ENCODE measurements at places on chromosomes 3 and 15.

GRCh38 chr3:14811684-14812083, 7.1 kb upstream of the FGD5 start:
- DNase-seq, result no peak

GRCh38 chr15:27491666-27492621, 521.0 kb downstream of the GABRG3 start:
- DNase-seq, result no peak

GRCh38 chr3:102124282-102124681, 275.0 kb downstream of the NFKBIZ start:
- no peak for DNase-seq

DNA sequence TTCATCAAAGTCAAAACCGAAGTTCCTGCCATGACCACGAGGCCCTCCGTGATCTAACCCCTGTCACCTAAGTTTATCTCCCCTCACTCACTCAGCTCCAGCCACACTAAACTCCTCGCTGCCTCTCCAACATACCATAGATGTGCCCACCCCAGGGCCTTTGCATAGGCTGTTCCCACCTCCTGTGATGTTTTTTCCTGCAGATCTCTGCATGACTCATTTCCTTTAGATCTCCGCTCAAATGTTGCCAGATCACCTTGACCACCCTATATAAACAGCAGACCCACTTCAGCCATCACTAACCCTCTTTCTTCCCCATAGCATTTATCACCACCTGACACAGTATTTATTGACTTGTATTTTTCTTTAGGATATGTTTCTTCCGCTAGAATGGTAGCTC, 58.5 kb downstream of the HRH1 start:
- DNase-seq, result no peak

GRCh38 chr3:4588466-4588865, 95.3 kb downstream of the ITPR1 start:
- no peak for DNase-seq

GRCh38 chr15:90645873-90646575, 71.1 kb upstream of the BLM start:
- DNase-seq, result no peak

DNA sequence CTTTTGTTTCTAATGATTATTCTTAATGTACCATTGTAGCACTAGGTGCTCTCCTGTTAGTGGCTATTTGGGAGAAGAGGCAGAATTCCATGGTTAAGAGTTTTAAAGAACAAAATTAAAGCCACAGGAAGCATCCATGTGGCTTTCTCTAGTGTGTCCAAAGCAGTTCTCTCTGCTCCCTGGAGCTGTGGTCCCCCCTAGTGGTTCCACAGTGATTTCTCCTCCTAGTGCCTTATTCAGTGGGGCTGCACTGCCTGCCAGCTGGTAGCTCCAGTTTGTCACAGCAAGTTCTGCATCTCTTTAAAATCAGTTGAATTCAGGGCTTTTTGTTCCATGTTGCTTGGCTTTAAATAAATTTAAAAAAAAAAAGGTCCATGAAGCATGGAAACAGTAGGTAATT, 39.6 kb upstream of the FAM98B start:
- peak; percentile 31 for DNase-seq

DNA sequence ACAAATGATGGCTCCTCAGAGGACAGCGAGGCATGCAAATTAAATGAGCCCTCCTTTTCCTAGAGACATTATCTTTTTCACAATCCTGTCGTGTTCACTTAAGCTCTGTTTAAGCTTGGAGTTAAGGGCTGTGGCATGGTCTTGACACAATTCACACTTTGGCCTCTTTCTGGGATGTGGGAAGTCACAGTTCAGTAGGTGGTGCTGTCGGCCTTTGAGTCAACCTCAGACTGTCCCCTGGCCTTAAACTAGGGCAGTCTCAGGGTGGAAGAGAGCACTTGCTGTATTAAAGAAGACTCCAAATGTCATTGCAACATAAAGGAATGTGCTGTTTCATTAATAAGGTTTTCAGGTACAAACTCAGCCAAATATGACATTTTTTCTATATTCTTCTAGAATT, 351.0 kb downstream of the MCTP2 start:
- no peak for DNase-seq

- DNase-seq, result no peak
These were observed 22.3 kb downstream of the IFT80 start for GRCh38 chr3:160376681-160377080.

GRCh38 chr15:65056868-65057548, 10.8 kb downstream of the RASL12 start:
- DNase-seq, result no peak

DNA sequence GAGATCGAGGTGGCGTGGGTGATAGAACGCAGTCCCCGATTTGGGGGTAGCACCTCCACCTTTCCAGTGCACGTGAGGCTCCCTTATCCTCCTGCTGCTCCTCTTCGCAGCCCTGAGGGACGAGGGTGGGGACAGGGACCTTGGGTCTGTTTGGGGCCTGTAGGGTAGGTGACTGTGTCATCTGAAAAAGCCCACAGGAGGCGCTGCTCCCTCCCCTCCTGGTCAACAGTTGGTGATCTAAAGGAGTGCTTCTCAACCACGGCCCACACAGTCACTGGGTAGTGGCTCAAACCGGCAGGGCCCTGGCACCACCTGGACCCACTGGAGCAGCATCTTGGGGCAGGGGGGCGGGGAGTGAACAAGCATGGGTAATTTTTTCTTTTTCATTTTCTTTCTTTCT, 7.1 kb downstream of the LRRK1 start:
- no peak for DNase-seq

DNA sequence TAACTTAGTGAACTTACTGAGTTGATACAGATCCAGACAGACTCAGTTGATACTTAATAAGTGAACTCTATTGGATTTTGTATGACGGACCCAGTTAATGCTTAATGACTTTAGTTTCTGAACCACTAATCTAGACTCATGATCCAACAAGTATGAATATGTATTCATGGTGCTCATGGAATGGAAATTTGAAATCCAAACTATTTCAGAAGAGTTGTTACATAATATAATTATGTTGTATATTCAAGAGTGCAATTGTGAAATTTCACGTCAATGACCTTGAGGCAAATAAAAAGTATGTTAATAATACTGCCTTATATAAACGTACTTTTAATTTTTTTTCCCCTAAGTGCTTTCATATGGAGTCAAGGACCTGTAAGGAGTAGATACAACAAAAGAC, 78.8 kb downstream of the THRB start:
- no peak for DNase-seq

DNA sequence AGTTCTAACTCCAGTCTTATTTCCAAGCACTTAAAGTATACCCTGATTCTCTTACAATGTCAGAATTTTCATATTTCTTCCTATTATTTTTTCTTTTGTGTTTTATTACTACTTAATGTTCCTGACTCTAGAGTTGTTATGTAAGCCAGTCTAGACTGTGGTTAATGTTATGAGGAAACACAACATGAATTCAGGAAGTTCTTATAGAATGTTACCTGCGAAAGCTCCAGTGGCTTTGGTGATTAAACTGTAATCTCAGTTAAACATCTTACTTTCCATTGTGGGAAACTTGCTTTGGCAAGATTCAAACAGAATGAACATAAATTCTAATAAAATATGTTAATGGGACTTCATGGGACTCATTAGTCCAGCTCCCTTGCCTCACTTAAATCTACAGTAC, 36.6 kb upstream of the CHL1 start:
- DNase-seq, result no peak

DNA sequence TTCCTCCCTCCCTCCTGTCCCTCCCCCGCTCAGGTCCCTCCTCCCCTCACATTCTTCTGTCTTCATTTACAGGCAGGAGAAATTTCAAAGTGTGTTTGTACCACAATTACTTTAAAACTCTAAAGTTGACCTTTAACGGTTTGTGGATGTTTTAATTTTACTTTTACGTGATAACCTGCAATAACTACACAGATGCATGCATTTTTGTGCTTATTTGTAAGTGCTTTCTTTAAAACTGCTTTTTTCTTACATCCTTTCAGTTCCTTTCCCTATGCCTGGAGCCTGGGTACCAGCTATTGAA, 51.8 kb upstream of the CGNL1 start:
- DNase-seq, result no peak

GRCh38 chr3:195041871-195042742, 228.9 kb downstream of the XXYLT1 start:
- DNase-seq, result no peak

- no peak for DNase-seq
These were observed 500.5 kb downstream of the TBL1XR1 start for GRCh38 chr3:176696816-176697215.

- DNase-seq, result no peak
These were observed 44.6 kb upstream of the POLG start for GRCh38 chr15:89379251-89379695.

DNA sequence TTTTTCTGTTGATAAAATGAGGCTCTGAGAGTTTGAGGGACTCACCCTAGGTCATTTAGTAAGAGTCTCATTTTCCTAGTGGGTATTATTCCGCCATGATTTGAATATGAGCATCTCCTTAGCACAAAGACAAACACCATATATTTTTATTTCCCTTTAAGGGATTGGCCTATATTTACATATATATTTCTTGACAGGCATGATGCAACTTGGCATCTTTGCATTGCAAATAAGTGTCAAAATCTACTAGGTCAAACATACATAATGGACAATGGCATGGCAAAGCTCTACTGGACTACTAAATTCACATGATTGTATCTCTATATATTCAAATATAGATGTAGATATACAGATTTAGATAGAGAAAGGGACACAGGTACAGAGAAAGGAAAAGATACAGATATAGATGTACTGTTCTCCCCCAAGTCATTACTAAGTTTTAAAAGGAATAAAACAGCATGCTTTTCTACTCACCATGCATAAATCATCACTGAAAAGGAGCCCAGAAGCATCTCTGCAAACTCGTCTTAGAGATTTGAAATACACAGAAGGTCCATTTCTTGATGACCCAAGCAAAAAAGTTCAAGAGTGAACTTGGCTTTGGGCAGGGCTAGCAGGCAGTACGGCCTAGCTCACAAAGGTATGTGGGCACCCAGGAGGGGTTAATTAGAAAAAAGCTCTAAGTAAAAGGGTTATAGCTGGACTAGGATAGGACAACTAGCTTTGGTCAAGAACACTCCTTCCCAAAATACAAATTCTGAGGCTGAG, 495.8 kb downstream of the NTRK3 start:
- DNase-seq, result no peak

DNA sequence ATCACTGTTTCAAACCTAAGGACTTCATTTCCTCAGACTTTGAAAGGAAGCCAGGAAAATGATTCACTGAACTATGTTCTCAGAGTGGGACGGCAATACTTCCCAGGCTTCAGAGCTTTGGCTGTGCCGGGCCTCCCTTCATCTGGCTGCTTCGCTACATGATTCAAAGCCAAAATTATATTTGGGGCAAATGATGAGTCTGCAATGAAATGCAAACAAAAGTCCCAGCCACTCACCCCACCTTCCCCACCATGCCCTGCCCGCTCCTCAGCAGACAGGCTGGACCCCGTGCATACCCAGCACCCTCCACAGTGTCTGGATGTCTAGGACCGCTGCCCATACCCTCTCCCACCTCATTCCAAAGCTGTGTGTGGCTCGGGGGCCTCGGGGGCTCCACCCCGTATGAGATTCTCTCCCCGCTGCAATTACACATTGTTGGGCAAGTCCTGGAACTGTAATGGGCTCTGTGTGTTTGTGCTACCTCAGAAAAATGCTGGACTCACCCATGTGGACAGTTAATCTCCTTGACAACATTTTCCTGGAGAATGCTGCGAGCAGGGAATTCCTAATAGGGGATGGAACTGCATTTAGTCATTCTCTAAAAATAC, 32.2 kb downstream of the ATP10A start:
- DNase-seq, result no peak

- DNase-seq, result no peak
These were observed 37.3 kb upstream of the CACNA1D start for GRCh38 chr3:53457068-53457467.

DNA sequence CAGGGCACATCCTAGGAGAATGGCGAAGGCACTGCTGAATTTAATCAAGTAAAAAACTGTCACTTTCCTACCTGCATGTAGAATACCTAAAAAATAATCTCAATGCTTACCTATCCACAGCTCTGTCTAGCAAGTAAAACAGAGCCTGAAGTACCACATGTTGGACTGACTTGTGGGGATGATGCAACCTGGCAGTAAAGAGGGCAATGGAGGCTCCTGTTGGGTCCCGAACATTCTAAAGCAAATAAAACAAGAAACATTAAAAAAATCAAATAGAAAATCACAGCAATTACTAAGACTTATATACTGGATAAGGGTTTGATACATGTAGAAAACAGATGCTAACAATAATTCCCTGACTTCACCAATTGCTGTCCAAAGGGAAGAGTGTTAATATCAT, 56.1 kb downstream of the PTPN9 start:
- DNase-seq, result no peak

DNA sequence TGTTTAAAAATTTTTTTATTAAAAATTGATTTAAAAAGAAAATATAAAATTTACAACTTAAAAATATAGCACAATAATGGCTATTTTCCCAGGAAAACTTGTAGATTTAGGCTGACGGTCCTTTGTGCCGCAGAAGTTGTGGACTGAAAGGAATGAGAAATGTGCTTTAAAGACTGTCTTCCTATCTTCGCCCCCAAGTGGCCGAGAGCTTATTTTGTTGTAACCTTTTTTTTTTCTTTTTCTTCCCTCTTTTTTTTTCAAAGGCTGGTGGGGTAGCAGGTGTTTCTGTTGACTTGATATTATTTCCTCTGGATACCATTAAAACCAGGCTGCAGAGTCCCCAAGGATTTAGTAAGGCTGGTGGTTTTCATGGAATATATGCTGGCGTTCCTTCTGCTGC, 15.5 kb downstream of the SLC25A26 start:
- no peak for DNase-seq

DNA sequence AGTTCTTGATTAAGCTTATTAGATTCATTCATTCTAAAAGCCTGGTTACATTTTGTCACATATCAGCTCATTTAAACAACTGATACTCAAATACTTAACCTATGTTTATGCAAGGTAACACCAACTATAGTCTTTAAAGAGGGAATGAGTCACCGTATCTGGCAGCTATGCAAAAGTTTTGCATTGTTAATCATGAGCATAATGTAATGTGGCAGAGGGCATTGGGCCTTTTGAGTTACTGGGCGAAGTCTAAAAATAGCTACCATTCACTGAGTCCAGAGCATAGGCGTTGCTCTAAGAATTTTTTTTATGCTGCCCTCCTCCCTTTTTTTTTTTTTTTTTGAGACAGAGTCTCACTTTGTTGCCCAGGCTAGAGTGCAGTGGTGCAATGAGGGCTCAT, 277.7 kb upstream of the ZNF717 start:
- DNase-seq, result no peak

DNA sequence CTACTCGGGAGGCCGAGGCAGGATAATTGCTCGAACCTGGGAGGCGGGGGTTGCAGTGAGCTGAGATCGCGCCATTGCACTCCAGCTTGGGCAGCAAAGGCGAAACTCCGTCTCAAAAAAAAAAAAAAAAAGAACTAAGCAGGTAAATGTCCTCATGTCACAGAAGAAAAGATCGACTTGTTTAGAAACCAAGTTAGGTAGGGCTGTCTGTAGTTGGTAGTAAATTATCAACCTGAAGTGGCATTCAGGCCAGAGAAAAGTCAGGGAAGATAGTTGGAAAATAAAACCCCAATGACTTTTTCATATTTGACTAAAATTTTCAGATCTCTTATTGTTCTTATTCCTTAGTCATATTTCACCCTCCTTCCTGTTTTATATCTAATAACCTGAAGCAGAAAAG, 55.4 kb downstream of the ZNF609 start:
- no peak for DNase-seq

Data from left colon (tissue), 2 donors.